ENCODE measurements at places on chromosomes 4 and X.

- peak; percentile 63 for ATAC-seq
These were observed 23.7 kb downstream of the DOK7 start for GRCh38 chr4:3486541-3487540.

DNA sequence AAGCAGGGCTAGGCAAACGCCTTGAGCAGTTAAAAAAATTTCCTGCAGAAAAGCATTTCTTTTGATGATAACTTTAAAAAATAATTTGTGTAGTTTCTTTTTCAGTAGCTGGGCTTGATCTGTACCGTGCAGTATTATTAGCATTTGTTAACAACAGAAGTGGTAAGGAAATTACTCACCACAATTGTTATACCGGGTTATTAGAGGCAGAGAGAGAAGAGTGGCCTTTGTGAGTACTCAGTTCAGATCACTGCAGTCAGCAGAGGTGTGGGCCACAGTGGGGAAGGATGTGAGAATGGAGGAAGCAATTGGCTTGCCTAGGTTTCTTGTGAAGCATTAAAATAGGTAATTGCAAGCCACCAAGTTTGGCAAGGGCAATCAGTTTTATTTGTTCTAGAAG lies 14.3 kb upstream of the IL21 start:
- no peak for ATAC-seq

- no peak for ATAC-seq
These were observed 146.5 kb downstream of the NDST3 start for GRCh38 chr4:118180776-118181175.

GRCh38 chrX:112839856-112840255 lies 775 bp downstream of the AMOT start:
- no peak for ATAC-seq

GRCh38 chrX:41110801-41111625 lies 25.8 kb downstream of the USP9X start:
- no peak for ATAC-seq

Data from motor neuron (in vitro differentiated cells).